ENCODE measurements at places on chromosomes 4 and X. TPM values are rescaled to one million over a fixed set of nuclear protein-coding genes. Genes with fewer than 3 reads are reported as not detected.

PNMA6F gene
- not detected for total RNA-seq

ATRX gene
- 108 TPM for total RNA-seq

MAGEC2 gene
- total RNA-seq, result not detected

IL2 gene
- not detected for total RNA-seq

TAF7L gene
- 0.18 TPM for total RNA-seq

ASIC5 gene
- total RNA-seq, result not detected

MAGEC3 gene
- total RNA-seq, result not detected

ZNF732 gene
- total RNA-seq, result 1.9 TPM

MSX1 gene
- total RNA-seq, result 0.82 TPM

NLGN3 gene
- total RNA-seq, result 2.2 TPM

NXF2B gene
- 0.12 TPM for total RNA-seq

PCSK1N gene
- total RNA-seq, result 38.5 TPM

MAGED4 gene
- 60.8 TPM for total RNA-seq

AMBN gene
- 0.47 TPM for total RNA-seq

BMP2K gene
- 56.1 TPM for total RNA-seq

MOSPD2 gene
- total RNA-seq, result 13.3 TPM

JCHAIN gene
- total RNA-seq, result 5.1 TPM

SPANXN4 gene
- not detected for total RNA-seq

KIT gene
- 15.1 TPM for total RNA-seq
